SHP77 (cell line): ENCODE measurements at places on chromosomes 1 and 21.
A peak's percentile ranks its signal among the peaks of the same experiment; 100 is the strongest.

- no peak for DNase-seq
Observed at GRCh38 chr1:39115271-39116110, 89.0 kb upstream of the MACF1 start.

- DNase-seq: no peak
Observed at GRCh38 chr1:203930342-203930741, 68.9 kb downstream of the SNRPE start.

DNA sequence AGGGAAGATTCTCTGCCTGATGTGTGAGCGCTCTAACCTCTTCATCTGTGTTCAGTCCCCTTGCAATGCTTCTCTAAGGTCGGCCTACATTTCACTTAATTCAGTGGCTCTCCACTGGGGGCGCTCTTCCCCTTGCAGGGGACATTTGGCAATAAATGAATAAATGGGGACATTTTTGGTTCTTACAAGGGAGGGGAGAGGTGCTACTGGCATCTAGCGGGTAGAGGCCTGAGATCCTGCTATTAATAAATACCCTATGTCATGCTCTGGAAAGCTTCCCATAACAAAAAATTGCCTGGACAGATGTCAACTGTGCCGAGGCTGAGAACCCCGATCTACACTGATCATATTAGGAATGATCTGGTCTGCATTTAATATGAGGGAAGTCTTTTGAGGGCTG lies 25.9 kb upstream of the DNAJC11 start:
- DNase-seq: peak; percentile 20

DNA sequence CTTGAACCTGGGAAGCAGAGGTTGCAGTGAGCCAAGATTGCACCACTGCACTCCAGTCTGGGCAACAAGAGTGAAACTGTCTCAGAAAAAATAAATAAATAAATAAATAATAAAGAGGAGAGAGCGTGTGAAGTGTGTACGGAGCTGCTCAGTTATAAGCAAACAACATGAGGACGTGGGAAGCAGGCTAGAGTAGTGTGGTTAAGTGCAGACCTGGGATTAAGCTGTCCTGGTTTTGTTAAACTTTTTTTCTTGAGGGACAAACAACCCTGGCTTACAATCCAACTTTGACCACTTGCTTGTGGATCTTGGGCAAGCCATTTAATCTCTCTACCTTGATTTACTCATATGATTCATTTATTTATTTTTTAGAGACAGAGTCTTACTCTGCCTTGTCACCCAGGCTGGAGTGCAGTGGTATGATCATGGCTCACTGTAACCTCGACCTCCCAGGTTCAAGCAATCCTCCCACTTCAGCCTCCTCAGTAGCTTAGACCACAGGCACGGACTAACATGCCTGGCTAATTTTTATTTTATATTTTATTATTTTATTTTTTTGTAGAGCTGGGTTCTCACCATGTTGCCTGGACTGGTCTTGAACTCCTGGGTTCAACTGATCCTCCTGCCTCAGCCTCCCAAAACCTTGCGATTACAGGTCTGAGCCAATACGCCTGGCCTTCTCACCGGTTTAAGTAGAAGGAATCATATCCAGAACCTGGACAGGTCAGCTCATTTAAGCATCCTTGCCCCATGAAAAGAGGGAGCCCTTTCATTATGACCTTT lies 52.7 kb downstream of the RPS6KA1 start:
- DNase-seq: no peak

DNA sequence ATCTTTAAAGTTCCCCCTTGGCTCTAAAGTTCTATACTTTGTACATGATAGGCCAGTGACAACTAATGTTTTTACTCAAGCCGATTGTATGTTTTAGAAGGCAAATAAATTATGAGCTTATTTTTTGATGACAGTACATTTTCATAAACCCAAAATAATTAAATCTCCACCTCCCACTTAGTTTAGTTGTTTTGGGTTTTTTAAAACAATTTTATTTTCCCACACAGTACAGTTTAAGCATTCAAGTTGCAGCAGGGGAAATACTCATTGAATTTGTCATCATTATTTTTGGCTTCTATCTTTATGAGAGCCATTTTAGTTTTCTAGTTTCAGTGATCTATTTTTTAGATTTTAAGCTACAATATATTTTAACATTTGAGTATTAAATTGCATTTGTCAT lies 93.6 kb downstream of the OLFML2B start:
- DNase-seq: no peak

DNA sequence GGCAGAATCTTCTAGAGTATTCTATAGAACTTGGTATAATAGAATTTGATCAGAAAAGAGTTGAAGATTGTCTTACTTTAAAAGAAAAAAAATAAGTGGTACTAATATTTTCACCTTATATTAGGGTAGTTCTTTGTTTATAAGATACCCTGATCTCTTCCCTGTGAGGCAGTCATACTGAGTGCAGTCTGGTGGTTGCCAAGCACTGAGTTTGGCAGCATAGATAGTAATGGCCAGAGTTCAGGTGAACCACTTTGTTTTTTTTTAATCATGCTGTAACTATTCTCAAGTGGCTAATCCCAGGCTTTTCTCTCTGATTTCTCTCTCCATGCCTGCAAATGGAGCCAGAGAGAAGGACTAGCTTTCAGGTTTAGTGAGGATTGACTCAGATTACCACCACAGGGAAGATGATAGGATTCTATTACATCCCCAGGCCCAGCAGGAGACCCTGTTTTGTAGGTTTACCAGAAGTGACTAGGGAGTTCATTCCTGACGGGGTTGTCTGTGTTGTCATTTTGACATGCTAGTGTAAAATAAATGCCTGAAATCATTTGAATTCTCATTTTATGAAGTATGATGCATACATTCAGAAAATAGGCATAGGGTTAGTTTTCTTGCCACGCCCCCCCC lies 16.7 kb downstream of the KDM1A start:
- no peak for DNase-seq
